ENCODE measurements at places on chromosomes 3 and 15.

DNA sequence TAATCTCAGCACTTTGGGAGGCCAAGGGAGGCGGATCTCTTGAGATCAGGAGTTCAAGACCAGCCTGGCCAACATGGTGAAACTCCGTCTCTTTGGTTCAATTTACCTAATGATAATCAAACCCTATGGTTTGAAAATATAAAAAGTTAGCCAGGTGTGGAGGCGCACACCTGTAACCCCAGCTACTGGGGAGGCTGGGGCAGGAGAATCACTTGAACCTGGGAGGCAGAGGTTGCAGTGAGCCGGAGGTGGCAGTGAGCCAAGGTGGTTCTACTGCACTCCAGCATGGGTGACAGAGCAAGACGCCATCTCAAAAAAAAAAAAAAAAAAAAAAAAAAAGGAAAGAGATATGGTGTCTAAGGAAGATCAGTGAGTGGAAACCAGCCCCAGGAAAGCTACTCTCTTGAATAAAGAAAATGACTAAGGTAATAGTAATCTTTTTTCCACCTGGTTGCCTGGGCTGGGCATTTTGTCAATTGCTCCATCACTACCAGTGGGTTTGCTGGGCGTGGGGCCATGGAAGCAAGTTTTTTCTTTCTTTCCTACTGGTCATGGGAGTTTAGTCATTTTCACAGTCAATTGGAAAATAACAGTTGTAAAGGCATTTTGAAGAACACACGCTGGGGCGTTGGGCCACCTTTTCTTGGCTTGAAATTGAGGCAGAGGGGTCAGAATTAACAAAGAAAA is 387.6 kb upstream of the RGMA start:
- DNase-seq, result no peak

DNA sequence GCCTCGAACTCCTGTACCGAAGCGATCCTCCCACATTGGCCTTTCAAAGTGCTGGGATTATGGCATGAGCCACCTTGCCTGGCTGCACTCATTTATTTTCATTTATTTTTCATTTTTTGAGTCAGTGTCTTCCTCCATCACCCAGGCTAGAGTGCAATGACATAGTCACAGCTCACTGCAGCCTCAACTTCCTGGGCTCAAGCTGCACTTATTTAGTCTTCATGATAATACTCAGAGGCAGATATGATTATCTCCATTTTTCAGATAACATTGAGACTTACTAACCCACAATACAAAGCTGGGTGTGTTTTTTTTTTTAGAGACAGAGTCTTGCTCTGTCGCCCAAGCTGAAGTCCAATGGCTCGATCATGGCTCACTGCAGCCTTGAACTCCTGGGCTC is 10.0 kb downstream of the PRKCI start:
- DNase-seq, result no peak

GRCh38 chr15:40746916-40747418 is 8.1 kb downstream of the RMDN3 start:
- no peak for DNase-seq

DNA sequence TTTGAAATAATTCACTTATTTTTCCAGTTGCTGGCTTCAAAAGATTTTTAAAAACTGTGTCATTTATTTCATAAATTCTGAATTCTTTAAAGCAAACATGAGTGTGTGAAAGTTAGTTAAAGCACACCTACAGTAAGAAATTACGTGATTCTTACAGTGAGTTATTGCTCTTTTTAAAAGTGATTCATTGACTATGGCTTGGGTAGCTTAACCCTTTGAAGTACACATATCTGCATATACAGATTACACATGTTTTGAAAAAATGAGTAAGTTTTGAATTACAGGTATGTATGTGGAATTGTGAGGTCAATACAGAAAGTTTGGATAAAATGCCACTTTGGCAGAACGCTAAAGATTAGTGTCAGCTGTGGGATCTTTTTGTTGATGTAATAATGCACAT is 64.5 kb upstream of the MBNL1 start:
- DNase-seq, result no peak

- peak; percentile 70 for DNase-seq
These were observed 646 bp upstream of the SLC35G2 start for GRCh38 chr3:136818191-136818768.

GRCh38 chr15:51076524-51077220 is 18.0 kb downstream of the TNFAIP8L3 start:
- no peak for DNase-seq
